ENCODE measurements at places on chromosomes 4 and X. TPM values are rescaled to one million over a fixed set of nuclear protein-coding genes. Genes with fewer than 3 reads are reported as not detected.
A peak's percentile ranks its signal among the peaks of the same experiment; 100 is the strongest.

Gene CT45A10
- not detected for total RNA-seq

DNA sequence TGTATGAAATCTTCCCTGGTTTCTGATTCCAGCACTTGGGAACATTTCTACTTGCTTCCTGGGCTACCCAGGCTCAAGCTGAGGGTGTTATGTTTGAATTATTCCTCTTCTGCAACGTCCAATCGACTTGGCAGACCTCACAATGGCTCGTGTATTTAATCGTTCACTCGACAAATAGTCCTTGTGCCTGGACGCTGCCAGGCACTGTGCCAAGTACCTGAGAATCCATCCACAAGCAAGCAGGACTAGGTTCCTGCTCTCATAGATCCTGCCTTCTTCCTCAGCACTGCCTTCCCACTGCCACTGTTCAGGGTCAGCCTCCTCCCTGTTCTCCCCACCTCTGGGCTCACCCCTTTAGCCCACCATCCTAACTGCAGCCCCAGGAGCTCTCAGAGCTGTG is 113.3 kb downstream of the EFNB1 start:
- no peak for DNase-seq
- H3K36me3 ChIP-seq: no peaks in the 10 kb centered on the region
- H3K4me1 ChIP-seq: no peaks in the 10 kb centered on the region
- H3K27ac ChIP-seq: no peak overlapping the region
- H3K27me3 ChIP-seq: no peaks in the 10 kb centered on the region
- no peak overlapping the region for H3K4me3 ChIP-seq

Gene MEPE
- not detected for total RNA-seq

DNA sequence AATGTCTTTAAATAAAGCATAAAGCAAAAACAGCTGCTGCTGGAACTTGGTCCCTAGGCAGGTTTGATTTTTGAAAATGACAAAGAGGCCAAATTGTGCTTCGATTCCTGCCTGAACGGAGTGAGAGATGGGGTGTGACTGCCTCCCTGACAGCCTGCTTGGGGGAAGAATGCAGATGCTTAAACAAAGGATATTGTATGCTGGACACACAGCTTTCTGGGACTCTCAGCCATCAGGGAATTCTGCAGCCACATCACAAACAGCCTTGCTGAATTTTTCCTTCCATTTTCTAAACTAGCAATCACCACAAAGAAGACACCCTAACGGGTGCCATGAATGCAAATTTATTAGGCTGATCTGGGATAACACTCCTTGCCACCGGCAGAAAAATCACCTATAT is 83.9 kb upstream of the CPEB2 start:
- peaks cover 15% of the 10 kb centered on the region for H3K4me1 ChIP-seq
- no peak for DNase-seq
- no peaks in the 10 kb centered on the region for H3K36me3 ChIP-seq
- H3K4me3 ChIP-seq: no peak overlapping the region

- H3K36me3 ChIP-seq: no peaks in the 10 kb centered on the region
- no peaks in the 10 kb centered on the region for H3K27me3 ChIP-seq
- DNase-seq: no peak
- H3K4me1 ChIP-seq: no peaks in the 10 kb centered on the region
Measured at GRCh38 chr4:112343330-112344080, 46.3 kb downstream of the ALPK1 start.

DNA sequence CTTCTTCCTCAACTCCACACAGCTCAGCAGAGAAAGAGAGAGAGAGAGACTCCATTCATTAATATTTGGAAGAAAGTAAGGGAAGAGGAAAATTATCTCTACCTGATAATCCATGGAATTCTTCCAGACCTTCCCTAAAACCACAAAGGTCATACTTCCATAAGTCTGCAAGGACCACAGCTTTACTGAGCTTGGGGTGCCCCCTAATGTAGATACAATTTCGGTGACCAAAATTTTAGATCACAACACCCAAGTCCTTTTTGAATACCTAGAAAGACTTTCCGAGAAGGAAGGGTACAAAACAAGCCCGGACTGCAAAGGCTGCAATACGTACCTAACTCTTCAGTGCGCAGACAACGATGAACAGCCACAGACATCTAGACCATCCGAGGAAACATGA is 523.9 kb downstream of the GLUD2 start:
- H3K27ac ChIP-seq: no peak overlapping the region
- H3K4me3 ChIP-seq: no peak overlapping the region
- no peaks in the 10 kb centered on the region for H3K4me1 ChIP-seq
- no peak for DNase-seq

- H3K27ac ChIP-seq: no peak overlapping the region
- no peaks in the 10 kb centered on the region for H3K27me3 ChIP-seq
- H3K36me3 ChIP-seq: no peaks in the 10 kb centered on the region
- no peak overlapping the region for H3K4me3 ChIP-seq
- no peaks in the 10 kb centered on the region for H3K4me1 ChIP-seq
Measured at GRCh38 chr4:120281581-120281980, 214.9 kb upstream of the MAD2L1 start.

- no peak overlapping the region for H3K27ac ChIP-seq
- no peaks in the 10 kb centered on the region for H3K4me1 ChIP-seq
- no peak for DNase-seq
- no peaks in the 10 kb centered on the region for H3K27me3 ChIP-seq
- no peaks in the 10 kb centered on the region for H3K36me3 ChIP-seq
- H3K4me3 ChIP-seq: no peak overlapping the region
Measured at GRCh38 chr4:3280466-3280865, 12.4 kb upstream of the RGS12 start.

Gene UBE2K
- total RNA-seq: 25.8 TPM

DNA sequence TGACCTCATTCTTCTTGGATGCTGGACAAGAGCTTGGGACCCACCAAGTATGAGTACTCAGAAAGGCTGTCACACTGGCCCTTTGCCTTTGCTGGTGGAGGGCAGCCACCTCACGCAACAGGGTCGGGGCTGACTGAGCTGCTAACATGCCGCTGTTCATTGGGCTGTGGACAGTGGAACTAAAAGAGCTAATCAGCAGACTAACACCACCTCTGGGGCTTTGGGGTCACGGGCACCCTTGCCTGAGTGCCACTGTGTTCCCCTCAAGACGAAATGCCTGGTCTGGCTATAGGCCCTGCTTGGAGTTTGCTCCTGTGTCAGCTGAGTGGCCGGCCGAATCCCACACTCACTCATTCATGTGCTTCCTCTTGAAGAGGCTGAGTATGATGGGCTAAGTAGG is 559.6 kb downstream of the SPRY1 start:
- H3K4me1 ChIP-seq: no peaks in the 10 kb centered on the region
- no peak overlapping the region for H3K27ac ChIP-seq
- H3K36me3 ChIP-seq: no peaks in the 10 kb centered on the region
- DNase-seq: no peak
- H3K27me3 ChIP-seq: no peaks in the 10 kb centered on the region

DNA sequence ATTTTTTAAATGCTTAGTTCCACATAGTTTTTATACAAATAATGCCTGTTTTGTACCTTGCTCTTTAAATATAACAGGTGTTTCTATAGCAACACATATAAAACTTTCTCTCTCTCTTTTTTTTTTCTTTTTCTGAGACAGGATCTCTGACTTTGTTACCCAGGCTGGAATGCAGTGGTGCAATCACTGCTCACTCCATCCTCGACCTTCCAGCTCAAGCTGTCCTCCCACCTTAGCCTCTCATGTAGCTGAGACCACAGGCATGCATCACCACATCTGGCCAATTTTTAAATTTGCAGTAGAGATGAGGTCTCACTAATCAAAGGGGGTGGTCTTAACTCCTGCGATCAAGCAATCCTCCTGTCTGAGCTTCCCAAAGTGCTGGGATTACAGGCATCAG is 18.3 kb upstream of the SULT1E1 start:
- H3K36me3 ChIP-seq: no peaks in the 10 kb centered on the region
- H3K27ac ChIP-seq: no peak overlapping the region
- H3K27me3 ChIP-seq: no peaks in the 10 kb centered on the region
- no peak for DNase-seq
- H3K4me1 ChIP-seq: peaks cover 13% of the 10 kb centered on the region
- no peak overlapping the region for H3K4me3 ChIP-seq

Gene MRPL1
- 16.6 TPM for total RNA-seq

Gene STATH
- total RNA-seq: not detected

DNA sequence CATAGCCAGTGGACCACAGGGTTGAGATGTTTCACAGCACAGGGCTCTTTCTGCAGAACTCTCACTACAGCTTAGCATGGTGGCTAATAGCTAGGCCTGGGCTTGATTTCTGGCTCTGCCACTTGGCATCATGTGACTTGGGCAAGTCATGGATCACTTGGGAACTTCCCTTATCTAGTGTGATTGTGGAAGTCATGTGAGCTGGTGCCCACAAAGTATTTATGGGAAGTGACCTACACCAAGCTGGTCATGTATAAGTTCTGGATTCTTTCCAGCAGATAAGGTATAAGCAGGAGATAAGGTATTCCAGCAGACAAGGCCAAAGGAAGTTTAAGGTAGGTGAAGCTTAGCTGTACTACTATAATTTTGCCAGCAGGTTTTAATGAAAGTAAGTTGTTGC is 61.0 kb downstream of the REELD1 start:
- no peaks in the 10 kb centered on the region for H3K4me1 ChIP-seq
- no peak for DNase-seq
- H3K4me3 ChIP-seq: no peak overlapping the region
- no peaks in the 10 kb centered on the region for H3K27me3 ChIP-seq
- H3K36me3 ChIP-seq: no peaks in the 10 kb centered on the region
- no peak overlapping the region for H3K27ac ChIP-seq

Gene APLN
- total RNA-seq: 0.19 TPM

GRCh38 chr4:1036976-1037810 is 25.8 kb downstream of the FGFRL1 start:
- H3K27me3 ChIP-seq: no peaks in the 10 kb centered on the region
- H3K4me3 ChIP-seq: no peak overlapping the region
- no peak for DNase-seq
- H3K4me1 ChIP-seq: no peaks in the 10 kb centered on the region
- no peak overlapping the region for H3K27ac ChIP-seq

DNA sequence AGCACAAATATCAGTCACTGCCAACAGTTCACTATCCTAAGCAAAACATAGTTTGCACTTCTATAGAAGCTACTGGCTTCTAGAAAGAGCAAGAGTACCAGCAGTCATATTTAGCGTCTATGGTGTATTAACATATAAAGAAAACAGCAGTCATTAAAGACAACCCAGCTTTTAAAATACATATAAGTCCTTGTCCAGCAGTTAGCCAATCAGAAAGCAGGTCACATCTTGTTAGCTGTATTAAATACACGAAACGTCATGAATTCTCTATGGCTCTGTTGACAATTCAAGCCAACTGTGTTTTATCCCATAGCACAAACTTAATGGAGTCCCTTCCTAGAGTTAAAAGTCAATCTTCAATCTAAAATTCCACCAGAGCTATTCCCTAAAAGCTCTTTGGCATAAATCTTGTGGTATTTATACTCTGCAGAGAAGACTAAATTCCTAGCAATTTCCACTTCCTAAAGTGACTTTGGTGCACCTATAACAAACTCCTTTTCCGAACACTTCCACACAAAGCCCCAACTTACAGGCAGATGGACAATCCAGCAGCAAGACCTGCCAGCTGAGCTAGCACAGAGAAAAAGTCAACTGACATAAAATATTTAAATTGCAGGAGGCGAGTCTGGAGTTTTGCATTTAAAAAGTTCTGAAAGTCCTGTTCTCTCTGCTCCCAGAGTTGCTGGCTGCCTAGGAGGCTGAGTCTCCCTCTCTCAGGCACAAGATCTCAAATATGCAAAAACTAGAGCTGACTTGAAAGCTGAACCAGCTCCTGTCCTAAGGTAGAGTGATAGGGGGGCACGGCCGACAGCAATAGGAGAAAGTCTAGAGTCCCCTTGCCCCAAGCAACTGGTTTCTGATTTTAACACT is 1.3 kb downstream of the LDB2 start:
- no peak for DNase-seq
- H3K4me3 ChIP-seq: peak overlapping the region; percentile 37
- no peaks in the 10 kb centered on the region for H3K27me3 ChIP-seq
- H3K27ac ChIP-seq: no peak overlapping the region

GRCh38 chr4:14621731-14622463 is 380.4 kb upstream of the CPEB2 start:
- H3K27me3 ChIP-seq: no peaks in the 10 kb centered on the region
- no peaks in the 10 kb centered on the region for H3K4me1 ChIP-seq
- no peak for DNase-seq
- H3K27ac ChIP-seq: no peak overlapping the region

- H3K27ac ChIP-seq: no peak overlapping the region
- H3K4me1 ChIP-seq: no peaks in the 10 kb centered on the region
- no peak for DNase-seq
Measured at GRCh38 chrX:10071451-10072144, 85.2 kb upstream of the CLCN4 start.

- peaks cover 36% of the 10 kb centered on the region for H3K36me3 ChIP-seq
- no peak for DNase-seq
- peak overlapping the region; percentile 48 for H3K27ac ChIP-seq
- H3K4me3 ChIP-seq: no peak overlapping the region
Measured at GRCh38 chr4:73499996-73500765, 18.6 kb downstream of the AFM start.

DNA sequence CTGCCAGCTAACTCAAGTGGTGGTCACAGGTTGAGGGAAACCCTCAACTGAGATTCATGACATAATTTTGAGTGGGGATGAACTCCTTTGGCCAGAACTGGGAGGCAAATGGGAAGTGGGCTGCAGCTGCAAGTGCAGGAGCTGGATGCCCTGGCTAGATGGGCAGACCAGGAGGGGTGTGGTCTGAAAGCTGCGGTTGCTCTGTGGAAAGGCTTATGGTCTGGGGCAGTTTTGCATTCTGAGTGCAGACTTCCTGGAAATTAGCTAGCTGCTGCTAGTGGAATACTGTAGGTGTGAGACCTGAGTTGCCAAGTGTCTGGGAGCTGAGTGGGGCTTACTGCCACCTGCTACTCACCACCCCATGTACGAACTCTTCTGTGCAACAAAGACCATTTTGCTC is 52.1 kb upstream of the NAP1L2 start:
- H3K4me1 ChIP-seq: no peaks in the 10 kb centered on the region
- no peaks in the 10 kb centered on the region for H3K36me3 ChIP-seq
- no peak for DNase-seq
- H3K27me3 ChIP-seq: no peaks in the 10 kb centered on the region
- H3K4me3 ChIP-seq: no peak overlapping the region

Gene TAF7L
- not detected for total RNA-seq

Gene MGAT4D
- not detected for total RNA-seq

DNA sequence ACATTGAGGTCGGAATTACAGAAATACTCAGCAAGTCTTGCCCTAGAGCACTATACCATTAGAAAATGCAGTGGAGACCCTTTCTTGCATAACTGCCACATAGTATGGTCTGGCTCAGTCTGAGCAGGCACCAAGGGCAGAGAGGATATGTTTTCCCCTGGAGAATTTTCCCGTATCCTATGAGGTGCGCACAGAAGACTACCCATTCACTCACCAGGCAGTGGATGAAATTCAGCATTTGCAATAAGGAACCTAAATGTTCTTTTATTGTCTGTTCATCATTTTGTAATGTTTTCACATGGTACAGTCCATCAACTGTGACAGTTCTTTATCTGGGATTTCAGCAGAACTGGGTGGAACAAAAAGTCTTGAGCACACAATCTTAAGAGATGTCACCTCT is 15.5 kb downstream of the JADE3 start:
- H3K4me3 ChIP-seq: no peak overlapping the region
- no peaks in the 10 kb centered on the region for H3K4me1 ChIP-seq
- H3K27me3 ChIP-seq: no peaks in the 10 kb centered on the region
- H3K27ac ChIP-seq: no peak overlapping the region

Data from liver (tissue), 10 donors.